ENCODE measurements at places on chromosomes 3 and 15.

GRCh38 chr15:45377609-45378148 is 665 bp downstream of the GATM start:
- DNase-seq, result no peak

GRCh38 chr3:65751123-65751700 is 287.5 kb downstream of the MAGI1 start:
- DNase-seq, result no peak

GRCh38 chr15:80788536-80788935 is 9.4 kb downstream of the CEMIP start:
- no peak for DNase-seq

GRCh38 chr15:51025454-51025846 is 69.3 kb downstream of the TNFAIP8L3 start:
- DNase-seq, result no peak

GRCh38 chr3:139695426-139696313 is 17.9 kb upstream of the NMNAT3 start:
- no peak for DNase-seq
